Activated naive CD4-positive, alpha-beta T cell (primary cell): ENCODE measurements at places on chromosomes 16 and 17.

DNA sequence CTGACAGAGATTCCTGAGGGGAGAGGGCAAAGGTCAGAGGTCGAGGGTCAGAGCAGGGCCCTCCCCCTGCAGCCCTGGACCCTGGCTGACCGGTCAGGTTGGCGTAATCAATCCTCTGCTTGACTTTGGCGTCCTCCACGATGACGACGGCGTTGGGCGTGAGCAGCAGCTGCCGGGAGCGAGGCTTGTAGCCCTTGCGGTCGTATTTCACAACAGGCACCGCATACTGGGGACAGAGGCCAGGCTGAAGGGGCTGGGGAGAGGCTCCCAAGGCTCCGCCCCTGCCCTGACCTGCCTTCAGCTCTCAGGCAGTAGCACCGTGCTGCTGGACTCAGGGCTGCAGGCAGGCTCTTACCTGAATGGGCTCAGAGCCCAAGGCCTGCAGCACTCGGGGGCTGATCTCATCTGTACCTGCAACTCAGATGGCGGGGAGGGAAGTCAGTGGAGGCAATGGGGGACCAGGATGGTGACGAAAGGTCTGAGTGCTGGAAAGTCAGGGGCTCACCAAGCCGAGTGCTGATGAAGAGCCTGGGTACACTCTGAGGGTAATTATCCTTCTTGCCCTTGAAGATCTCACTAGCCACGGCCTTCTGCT is 12.0 kb upstream of the CRK start:
- no peak for DNase-seq

- DNase-seq, result no peak
Measured at GRCh38 chr16:19912455-19913339, 28.0 kb upstream of the GPRC5B start.

- DNase-seq, result no peak
Measured at GRCh38 chr17:46766493-46767491, 51.7 kb downstream of the WNT3 start.

- DNase-seq, result no peak
Measured at GRCh38 chr16:48559462-48560211, 50.3 kb downstream of the N4BP1 start.

- DNase-seq, result no peak
Measured at GRCh38 chr16:73483076-73483791, 435.3 kb upstream of the ZFHX3 start.

- no peak for DNase-seq
Measured at GRCh38 chr17:30236766-30237165, 1.3 kb upstream of the SLC6A4 start.

DNA sequence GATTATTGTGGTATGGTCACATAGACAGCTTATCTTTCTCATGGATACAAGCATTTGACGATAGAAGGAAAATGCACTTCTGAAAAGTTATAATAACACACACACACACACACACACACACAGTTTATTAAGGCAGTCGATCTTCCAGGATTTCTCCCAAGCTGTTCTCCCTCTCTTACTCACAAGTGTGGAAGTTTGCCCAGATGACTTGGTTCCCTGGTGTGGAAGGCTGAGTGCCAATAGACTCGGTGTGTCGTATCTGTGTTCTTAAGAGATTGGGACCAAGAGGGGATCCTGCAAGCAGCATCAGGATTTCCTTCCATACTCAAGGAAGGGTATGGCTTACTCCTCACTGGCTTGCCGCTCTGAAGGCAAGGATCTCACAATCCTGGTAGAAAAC is 279.6 kb downstream of the HS3ST3B1 start:
- DNase-seq, result no peak

- DNase-seq, result no peak
Measured at GRCh38 chr17:74843352-74843627, 16.4 kb downstream of the GRIN2C start.

DNA sequence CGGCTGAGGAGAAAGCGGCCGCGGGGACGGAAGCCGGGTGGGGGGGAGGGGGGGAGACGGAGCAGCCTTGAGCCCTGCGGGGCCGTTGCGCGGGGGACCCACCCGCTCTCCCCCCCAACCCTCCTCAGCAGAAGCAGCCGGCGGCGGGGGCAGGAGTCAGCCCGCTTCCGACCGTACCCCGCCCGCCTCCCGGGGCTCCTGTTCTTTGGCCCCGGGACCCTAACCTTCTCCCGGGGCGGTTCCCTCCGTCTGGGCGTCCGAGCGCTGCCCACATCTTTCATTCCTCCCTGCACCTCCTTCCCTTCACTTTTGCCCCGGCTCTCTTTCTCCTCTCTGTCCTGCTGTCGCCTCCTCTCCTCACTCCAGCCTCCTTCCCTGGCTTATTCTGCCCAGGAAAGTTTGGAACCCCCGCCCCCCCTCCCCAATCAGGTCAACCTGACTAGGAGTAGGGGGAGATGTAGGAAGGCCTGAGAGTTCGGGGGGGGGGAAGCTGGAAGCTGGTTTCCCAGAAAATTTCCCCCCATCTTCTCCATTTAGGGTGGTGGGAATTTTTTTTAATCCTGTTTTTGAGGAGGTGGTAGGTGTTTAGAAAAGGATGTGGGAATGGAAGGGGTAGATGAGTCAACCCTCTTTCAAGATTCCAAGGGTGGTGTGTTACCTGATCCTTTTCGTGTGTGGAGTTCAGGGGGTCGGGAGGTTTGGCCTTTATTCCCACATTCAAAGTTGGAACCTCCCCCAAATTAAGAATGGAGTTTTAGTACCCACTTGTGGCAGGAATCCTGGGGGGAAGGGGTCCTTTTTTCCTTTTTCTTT is 427 bp upstream of the NLK start:
- no peak for DNase-seq

DNA sequence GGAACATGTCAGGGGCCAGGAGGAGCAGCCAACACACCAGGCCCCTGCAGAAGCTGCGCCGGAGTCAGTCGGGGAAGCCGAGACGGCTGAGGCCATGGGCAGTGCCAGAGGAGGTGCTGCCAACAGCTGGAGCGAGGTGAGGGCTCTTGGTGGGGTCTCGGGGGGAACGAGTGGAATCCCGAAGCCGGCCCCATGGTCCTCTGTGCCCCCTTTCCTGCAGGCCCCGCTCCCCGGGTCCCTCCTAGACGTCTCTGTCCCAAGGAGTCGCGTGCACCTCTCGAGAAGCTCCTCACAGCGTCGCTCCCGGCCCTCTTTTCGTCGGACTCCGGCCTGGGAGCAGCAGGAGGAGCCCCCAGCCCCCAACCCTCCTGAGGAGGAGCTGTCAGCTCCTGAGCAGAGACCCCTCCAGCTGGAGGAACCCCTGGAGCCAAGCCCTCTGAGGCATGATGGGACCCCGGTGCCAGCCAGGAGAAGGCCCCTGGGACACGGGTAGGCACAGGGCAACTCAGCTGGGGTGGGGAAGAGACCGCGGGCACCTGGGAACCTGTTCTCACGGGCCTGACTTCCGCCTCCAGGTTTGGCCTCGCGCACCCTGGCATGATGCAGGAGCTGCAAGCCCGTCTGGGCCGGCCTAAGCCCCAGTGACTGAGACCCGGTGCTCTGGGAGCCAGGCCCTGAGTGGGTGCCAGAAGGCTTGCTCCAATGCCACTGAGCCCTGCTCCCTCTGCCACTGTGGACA is 3.6 kb downstream of the APOBR start:
- no peak for DNase-seq

DNA sequence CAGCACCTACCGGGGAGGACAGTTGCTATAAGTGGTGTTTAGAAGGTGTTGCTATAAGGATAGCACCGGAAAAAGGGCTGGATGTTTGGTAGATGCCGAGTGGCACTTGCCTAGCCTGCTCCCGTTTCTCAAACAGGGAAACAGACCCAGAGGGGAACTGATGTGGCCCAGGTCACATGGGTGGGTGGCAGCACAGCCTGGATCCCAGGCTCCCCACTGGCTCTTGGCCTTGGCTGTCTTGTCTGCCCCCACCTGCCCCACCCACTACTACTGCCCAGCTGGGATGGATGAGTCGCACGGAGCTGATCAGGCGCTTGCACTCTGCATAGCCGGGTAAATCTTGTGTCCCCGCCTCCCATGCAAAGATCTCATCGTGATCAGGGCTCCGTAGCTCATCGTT is 7.2 kb downstream of the SMTNL2 start:
- no peak for DNase-seq

DNA sequence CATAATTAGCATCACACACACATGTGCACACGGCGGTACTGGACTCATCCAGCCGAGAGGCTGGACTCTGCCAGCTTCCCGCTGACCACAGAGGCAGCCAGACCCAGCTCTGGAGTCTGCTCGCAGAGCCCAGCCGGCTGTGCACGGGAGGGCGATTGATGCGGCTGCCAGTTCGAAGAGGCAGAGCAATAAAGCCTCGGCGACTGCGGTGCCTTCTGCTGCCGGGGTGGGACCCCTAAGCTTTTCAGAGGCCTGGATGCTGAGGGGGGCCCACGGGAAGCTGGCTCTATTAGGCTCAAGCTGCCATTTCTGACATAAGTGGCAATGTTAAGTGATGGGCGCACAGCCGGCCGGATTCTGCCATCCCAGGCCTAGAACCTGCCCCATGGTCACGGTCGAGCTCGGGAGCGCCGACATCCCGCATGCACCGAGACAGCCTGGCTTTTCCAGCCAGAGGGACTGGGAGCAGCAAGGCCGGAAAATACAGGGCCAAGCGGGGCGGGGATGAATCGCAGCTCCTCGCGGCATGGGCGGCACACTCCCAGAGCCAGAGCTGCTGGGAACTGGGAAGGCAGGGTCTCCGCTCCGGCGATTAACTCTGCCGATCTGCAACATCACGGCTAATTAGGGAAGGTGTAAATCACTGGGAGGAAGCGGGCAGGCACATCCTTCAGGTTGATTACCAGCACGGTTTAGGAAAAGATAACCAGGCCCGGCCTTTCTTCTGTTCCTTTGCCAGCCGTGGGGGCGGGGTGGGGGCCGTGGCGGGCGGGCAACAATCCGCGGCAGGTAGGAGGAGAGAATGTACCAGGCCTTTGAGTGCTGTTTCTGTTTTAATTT is 57.7 kb downstream of the TBC1D16 start:
- DNase-seq, result no peak

GRCh38 chr16:88375996-88376834 is 6.5 kb upstream of the ZNF469 start:
- DNase-seq, result no peak

- no peak for DNase-seq
Measured at GRCh38 chr16:56998861-56999260, 9.5 kb downstream of the NLRC5 start.

- DNase-seq, result no peak
Measured at GRCh38 chr17:38509772-38510420, 81.6 kb downstream of the ARHGAP23 start.

DNA sequence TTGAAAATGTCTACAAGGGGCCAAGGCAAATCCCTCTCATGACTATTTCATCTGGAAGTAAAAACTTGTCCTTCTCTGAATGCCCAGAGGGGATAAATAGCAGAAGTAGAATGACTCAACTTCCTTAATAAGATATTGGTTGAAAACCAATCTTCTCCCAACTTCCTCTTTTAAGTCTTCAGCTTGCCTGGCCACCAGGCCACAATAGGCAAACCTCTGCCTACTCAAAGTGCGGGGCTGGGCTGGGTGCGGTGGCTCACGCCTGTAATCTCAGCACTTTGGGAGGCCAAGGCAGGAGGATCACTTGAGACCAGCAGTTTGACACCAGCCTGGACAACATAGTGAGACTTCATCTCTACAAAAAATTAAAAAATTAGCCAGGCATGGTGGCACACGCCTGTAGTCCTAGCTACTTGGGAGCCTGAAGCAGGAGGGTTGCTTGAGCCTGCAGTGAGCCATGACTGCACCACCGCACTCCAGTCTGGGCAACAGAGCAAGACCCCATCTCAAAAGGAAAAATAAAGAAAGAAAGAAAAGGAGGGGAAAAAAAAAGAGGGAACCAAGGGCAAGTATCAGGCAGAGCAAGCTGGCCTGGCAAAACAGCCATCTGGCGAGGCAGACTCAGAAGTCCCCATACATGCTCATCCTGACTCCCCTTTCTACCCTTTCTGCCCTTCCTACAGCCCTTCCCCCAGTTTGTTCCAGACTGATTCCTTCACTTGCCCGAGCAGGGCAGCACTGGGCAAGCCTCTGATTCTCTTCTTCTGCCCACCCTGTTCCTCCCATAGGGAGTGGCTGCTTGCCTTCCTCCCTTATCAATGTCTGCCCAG is 20.6 kb downstream of the MAP3K14 start:
- no peak for DNase-seq

DNA sequence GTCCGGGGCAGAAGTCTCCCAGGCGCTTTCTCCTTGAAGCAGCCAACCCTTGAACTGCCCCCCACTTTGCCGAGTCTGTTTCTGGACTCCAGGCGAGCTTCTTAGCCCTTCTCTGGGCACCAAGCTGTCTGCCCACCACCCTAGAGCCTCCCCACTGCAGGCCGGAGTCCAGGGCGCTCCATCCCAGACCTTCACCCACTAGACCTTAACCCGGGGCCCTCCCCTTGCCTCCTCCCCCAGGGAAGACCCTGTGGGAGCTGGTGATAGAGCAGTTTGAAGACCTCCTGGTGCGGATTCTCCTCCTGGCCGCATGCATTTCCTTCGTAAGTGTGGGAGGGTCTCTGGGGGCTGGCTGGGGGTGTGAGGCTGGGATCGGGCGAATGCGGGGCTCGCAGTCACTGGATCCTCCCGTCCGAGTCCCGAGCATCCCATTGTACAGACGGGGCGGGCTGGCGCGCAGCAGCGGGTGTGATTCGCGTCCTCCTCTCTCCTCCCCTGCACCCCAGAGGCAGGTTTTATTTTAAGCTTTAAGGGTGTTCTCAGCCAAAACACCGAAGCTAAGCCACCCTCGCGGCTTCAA is 1.1 kb downstream of the ATP2A1 start:
- DNase-seq, result no peak

DNA sequence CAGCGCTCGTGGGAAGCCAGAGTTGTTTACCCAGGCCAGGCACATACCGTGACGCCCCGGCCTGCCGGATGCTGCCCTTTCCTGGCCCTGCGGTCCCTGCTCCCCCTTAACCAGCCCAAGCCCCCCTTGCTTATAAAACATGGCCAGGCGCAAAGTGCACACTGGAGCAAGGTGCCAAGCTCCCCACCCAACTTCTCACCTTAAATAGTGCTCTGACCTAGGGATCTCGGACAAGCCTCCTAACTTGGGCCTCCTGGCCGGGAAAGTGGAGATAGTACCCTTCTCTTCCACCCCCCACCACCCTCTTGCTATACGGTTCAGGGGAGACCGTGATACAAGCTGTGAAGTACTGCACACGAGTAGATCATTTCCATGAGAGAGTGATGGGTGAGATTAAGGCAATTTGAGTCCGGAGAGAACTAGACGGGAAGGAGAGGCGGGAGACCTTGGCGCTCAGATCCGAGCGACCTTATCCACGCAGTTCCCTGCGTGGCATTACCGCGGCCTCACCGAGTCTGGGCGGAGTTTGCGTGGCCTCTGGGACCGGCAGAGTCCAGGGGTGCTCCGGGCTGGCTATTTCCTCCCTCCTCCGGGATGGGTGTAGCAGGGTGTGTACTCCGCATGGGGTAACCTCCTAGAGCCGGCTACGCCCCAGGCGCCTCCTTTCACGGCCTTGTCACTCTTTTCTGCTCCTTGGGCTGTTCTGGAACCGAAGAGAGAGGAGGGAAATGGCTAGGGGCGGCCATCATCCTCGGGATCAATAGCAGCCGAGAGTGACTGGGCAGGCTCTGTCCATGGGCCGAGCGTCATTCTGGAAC is 4.4 kb upstream of the LHX1 start:
- DNase-seq, result no peak
